ENCODE measurements at places on chromosomes 1 and 21.
A peak's percentile ranks its signal among the peaks of the same experiment; 100 is the strongest.

DNA sequence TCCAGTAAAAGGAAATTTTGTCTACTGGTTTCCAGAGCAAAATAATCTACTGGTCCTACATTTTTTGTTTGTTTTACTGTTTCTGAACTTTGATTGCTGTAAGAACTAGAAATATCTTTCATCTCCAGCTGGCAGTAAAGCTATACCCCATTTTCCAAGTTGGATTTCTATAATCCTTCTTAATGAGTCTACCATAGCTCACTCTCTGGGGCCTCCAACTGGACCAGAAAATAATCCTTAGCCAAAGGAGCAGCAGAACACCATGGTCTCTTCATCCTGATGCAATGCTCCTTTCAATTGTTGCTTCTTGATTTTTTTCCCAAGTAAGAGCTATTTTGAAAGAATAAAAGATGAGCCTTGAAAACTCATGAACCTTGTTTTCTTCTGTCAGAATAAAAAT is 110.0 kb upstream of the COL11A1 start:
- DNase-seq, result no peak

- no peak for DNase-seq
Observed at GRCh38 chr1:55713516-55713915, 498.4 kb upstream of the USP24 start.

DNA sequence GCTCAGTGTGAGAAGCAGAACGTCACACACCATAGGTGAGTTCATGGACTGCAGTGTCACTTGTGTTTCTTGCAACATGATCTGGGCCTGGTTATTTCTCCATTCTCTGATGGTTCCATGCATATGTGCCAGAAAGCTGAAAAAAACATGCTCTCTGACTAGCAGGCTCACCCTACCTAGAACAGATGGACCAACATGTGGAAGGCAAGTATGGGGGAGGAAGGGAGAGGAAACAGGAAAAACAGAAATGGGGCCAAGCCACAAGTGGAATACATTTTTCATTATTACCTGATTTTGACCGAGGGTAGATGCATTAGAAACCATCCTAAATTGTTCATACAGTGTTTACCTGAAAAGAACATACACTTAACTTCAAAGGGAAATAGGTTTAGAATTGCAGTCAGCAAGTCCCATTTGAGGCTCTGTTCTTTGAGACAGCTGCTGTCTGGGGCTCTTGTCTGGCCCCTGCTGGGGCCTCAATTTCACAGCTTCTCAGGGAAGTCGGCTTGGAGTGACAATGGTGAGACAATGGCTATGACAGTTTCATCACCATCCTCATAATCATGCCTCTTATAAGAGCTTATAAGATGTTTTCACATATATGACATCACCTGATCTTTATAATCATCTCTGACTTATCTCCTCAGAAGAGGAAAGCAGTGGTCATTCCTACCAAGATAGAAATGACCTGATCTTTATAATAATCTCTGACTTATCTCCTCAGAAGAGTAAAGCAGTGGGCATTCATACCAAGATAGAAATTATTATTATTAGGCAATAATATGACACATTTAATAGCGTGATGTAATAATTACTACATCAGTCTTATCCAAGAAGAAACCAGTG is 327.3 kb downstream of the SIPA1L2 start:
- no peak for DNase-seq

DNA sequence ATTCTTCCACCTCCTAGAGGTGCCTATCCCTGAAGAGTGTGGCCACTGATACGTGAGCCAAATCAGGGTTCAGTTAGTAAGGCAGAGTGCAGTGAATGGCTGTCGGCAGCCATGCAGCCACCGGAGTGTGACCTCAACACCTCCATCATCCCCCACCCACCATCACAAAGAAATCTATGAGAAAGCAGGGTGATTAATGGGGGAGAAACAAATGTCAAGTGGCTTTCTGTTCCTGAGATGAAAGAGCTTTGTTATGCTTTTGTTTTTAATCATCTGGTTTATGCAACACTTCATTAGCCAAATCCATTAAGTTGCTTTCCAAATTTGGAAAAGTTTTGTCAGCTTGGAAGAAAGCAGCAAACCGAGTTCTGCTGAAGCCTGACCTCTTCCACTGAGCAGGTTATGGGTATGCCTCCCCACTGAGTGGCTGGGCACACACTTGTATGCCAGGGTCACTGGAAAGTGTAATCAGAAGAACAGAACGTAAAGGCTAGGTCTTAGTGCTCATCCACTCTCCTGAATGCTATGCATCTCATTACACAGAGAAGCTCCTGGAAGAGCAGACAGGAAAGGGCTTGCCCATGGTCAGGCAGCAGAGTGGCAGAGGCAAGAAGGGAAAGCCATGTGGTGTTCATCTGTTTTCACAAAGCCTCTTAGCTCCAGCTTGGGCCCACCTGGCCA is 57.1 kb upstream of the ATP1B1 start:
- no peak for DNase-seq

DNA sequence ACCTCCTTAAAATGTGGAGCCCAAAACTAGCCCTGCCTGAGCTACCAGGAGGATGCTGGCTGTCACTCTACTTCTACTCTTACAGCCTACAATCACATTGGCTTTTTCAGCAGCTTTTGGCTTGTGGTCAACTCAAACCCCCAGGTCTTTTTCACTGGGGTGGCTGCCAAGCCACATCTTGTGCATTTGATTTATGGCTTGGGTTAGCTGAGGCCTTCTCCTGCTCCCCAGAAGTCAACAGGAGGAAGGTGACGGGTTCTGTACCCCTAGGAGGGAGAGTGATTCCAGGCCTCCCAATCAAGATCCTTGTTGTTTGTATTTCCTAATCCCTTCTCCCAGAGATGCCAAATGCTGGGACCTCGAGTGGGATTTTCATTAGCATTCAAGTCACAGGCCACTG is 124.3 kb downstream of the LACTBL1 start:
- no peak for DNase-seq

- no peak for DNase-seq
Observed at GRCh38 chr1:210669951-210670350, 341.2 kb downstream of the HHAT start.

DNA sequence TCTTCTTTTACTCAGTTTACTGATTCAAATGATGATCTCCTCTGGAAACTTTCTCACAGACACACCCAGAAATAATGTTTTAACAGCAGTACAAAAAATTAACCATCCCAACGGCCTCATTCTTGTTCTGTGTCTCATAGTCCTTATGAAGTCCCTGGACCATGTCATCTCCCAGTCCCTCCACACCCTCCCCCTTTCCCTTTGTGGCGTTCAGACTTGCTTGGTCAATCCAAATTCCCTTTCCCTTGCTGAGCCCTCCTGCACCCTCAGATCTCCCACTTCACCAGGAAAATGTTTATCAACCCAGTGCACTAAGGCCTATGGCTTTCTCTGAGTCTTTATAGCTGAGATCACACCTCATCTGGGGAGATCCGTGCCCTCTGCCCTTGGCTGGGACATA is 85.9 kb downstream of the CENPF start:
- DNase-seq, result no peak

GRCh38 chr21:38351961-38352521 is 95.2 kb downstream of the KCNJ15 start:
- no peak for DNase-seq

DNA sequence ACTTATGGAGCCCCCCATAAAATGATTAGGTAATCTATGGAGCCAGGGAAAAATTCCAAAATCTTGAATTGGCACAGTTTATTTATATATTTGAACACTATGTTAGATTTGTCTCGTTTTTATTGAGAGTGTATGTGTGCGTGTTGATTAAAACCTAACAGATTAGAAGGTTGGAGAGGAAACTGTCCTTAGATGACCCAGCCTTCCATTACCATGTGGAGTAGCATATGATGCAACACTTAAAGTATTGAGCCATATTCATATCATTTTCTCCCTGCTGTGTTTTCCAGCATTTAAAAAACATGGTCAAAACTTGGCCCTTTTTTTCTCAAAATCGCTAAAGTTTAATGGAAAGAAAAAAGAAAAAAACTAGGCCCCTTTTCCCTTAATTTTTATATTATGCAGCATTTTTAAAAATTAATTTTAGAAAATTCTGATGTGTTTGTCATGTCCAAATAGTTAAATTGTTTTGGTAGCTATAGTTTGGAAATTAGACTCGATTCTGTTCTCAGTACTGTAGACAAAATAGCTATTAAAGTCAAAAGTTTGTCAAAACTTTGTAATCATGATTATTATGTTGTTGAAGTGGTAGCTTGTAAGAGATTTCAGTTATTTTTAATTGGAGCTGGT is 2.3 kb downstream of the LRRC8D start:
- DNase-seq, result no peak

GRCh38 chr1:24199291-24199900 is 12.3 kb upstream of the IFNLR1 start:
- DNase-seq, result peak; percentile 14

Measured in hypothalamus (tissue), 51 donors.